ENCODE measurements at places on chromosomes 4 and X. TPM values are rescaled to one million over a fixed set of nuclear protein-coding genes. Genes with fewer than 3 reads are reported as not detected.

SMAD1 gene
- 33.9 TPM for total RNA-seq

NOX1 gene
- not detected for total RNA-seq

PHKA1 gene
- 3.7 TPM for total RNA-seq

REPS2 gene
- total RNA-seq: 9.0 TPM

CPZ gene
- total RNA-seq: 2.7 TPM

KIF4A gene
- not detected for total RNA-seq

PRSS12 gene
- total RNA-seq: 0.21 TPM

ZNF275 gene
- total RNA-seq: 15.9 TPM

C1GALT1C1 gene
- 17.3 TPM for total RNA-seq

GRCh38 chrX:45479196-45479834 is 278.6 kb upstream of the DIPK2B start:
- no peaks in the 10 kb centered on the region for H3K27me3 ChIP-seq
- no peak overlapping the region for H3K4me3 ChIP-seq
- no peaks in the 10 kb centered on the region for H3K36me3 ChIP-seq
- no peaks in the 10 kb centered on the region for H3K4me1 ChIP-seq
- no peak overlapping the region for H3K27ac ChIP-seq
- no peak for DNase-seq

DNA sequence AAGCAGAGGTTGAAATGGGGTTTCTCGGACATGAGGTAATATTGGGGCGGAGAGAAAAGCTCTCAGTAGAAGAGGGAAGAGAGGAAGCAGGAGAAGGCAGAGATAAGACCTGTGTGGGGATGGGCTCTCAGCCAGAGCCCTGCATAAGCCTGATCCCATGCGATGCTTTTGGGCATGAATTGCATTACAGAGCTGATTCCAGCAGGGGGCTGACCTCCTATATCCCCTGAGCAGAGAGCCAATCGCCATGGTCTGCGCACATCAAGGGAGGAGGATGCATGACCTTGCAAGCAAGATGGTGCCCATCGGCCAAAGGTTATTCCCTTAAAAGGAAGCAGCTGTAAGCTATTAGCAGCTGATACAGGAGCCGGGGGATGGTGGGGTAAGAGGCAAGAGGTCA is 7.6 kb downstream of the ANOS1 start:
- DNase-seq: no peak
- H3K27me3 ChIP-seq: peaks cover 7% of the 10 kb centered on the region
- H3K4me3 ChIP-seq: no peak overlapping the region
- no peaks in the 10 kb centered on the region for H3K36me3 ChIP-seq
- H3K4me1 ChIP-seq: no peaks in the 10 kb centered on the region
- H3K27ac ChIP-seq: no peak overlapping the region

GRCh38 chr4:159358226-159358625 is 255.3 kb downstream of the RAPGEF2 start:
- H3K27me3 ChIP-seq: no peaks in the 10 kb centered on the region
- peak overlapping the region; percentile 43 for H3K27ac ChIP-seq
- DNase-seq: no peak
- no peak overlapping the region for H3K4me3 ChIP-seq
- H3K36me3 ChIP-seq: peaks cover 11% of the 10 kb centered on the region

- peaks cover 19% of the 10 kb centered on the region for H3K36me3 ChIP-seq
- no peak overlapping the region for H3K4me3 ChIP-seq
- no peaks in the 10 kb centered on the region for H3K27me3 ChIP-seq
- peaks cover 26% of the 10 kb centered on the region for H3K4me1 ChIP-seq
Observed at GRCh38 chr4:8072235-8072968, 86.2 kb downstream of the ABLIM2 start.

- no peak for DNase-seq
- no peaks in the 10 kb centered on the region for H3K4me1 ChIP-seq
- no peaks in the 10 kb centered on the region for H3K27me3 ChIP-seq
- H3K36me3 ChIP-seq: no peaks in the 10 kb centered on the region
- no peak overlapping the region for H3K4me3 ChIP-seq
Observed at GRCh38 chr4:121183989-121184388, 19.9 kb upstream of the TNIP3 start.

DNA sequence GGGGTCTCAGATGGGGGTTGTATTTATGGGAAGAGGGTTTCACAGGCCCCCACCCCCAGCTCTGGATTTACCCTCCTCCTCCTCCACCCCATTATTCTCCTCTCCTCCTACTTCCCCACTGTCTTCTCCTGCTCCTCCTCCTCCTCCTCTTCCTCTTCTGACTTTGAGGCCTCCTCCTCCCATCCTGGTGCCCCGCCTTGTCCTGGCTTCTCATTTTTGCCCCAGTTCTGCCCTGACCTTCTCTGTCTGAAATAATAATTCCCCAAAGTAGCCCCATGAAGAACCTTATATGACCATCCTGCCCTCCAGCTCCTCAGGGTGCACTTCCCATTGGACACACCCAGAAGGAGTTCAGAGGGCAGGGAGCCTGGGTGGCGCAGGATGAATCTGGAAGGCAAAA is 351.4 kb upstream of the GATB start:
- no peaks in the 10 kb centered on the region for H3K4me1 ChIP-seq
- DNase-seq: no peak
- no peak overlapping the region for H3K4me3 ChIP-seq

DNA sequence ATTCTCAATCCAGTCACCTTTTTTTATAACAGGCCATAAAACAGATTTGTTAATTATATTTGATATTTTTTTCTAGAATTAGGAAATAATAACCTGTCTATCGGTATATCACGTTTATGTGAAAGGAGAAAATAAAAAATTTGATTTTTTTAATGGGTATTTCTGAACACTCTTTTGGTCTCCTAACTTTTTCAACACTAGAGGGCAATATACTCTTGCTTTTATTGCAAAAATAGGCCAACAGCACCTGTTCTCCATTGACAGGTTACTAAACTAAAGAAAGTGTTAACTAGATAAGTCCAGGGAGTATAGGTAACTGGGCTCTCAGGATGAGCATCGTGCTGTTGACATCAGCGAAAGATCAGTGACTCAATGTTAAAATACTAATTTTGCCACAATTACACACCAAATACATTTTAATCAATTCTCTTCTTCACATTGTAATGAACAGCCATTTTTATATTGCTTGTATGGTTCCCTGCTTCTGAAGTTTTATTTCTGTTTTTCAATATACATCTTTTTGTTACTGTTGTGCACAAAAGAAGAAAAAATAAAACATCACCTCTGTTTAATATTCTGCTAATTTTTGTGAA is 22.8 kb downstream of the NDST4 start:
- no peaks in the 10 kb centered on the region for H3K4me1 ChIP-seq
- no peak overlapping the region for H3K4me3 ChIP-seq
- H3K27me3 ChIP-seq: no peaks in the 10 kb centered on the region
- no peak overlapping the region for H3K27ac ChIP-seq
- no peaks in the 10 kb centered on the region for H3K36me3 ChIP-seq

DNA sequence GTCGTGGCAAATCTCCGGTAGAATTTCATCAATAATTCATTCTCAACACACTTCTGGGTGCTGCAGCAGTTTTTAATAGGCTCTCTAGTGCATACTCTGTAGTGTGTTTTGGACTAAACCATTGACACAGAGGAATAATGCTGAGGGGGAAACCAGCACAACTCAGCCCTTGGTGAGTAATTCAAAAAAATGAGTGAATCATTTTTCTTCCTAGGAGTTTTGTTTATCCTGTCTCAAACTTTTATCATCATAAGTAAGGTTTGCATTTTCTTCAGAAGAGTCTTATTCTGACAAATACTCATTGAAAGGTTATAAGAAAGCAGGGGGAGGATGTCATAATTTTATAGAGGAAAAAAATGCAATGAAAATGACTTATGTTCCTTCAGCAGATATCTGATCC is 2542.7 kb downstream of the PCDH7 start:
- H3K36me3 ChIP-seq: no peaks in the 10 kb centered on the region
- DNase-seq: no peak
- H3K27ac ChIP-seq: no peak overlapping the region
- no peak overlapping the region for H3K4me3 ChIP-seq
- H3K4me1 ChIP-seq: no peaks in the 10 kb centered on the region

GRCh38 chr4:126431049-126431448 is 1116.3 kb downstream of the FAT4 start:
- H3K4me3 ChIP-seq: no peak overlapping the region
- no peak for DNase-seq
- H3K36me3 ChIP-seq: no peaks in the 10 kb centered on the region
- no peaks in the 10 kb centered on the region for H3K27me3 ChIP-seq
- H3K27ac ChIP-seq: no peak overlapping the region
- no peaks in the 10 kb centered on the region for H3K4me1 ChIP-seq

DNA sequence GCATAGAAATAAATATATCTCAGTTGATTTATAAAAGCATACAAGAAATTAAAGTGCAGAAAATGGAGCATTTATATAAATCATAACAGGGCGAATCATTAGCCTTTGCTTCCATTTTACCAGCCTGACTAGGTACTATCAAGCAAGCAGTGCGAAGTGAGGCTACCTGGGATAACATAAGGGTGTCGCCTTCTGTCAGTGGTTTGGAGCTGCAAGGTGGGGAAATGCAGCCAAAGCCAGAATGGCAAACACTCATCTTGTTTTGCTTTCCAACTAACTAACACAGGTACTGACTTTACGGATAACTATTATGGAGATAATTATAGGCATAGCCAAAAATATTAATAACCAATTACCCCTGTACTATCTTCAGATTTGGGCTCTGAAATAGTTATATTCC is 1459.8 kb downstream of the RAPGEF2 start:
- no peak overlapping the region for H3K4me3 ChIP-seq
- H3K27ac ChIP-seq: no peak overlapping the region
- H3K27me3 ChIP-seq: no peaks in the 10 kb centered on the region
- no peak for DNase-seq
- no peaks in the 10 kb centered on the region for H3K4me1 ChIP-seq

DNA sequence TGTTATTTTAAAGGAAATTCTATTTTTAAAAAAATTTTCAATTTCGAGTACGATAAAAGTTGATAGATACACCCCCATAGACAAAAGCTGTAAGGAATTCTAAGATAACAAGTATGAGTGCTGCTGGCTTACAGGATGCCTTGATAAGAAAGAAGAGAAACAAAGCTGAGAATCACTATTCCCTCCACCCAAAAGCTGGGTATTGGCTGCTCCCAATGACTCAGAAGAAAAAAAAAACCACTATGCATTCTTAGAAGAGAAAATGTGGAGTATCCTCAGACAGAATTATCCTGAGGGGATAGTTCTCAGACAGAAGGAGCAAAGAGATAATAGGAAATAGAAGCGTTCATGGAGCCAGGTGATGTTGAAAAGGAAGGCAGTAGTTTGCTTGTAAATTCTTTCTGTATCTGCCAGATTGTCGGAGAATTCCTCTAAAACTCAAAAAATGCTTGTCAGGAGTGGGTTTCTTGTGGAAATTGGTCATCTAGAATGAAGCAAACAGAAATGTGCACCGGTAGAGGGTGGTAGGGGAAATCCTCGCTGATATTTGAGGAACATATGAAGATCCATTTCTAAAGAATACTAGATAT is 217.5 kb upstream of the ADAMTS3 start:
- H3K27me3 ChIP-seq: no peaks in the 10 kb centered on the region
- no peak overlapping the region for H3K27ac ChIP-seq
- H3K36me3 ChIP-seq: no peaks in the 10 kb centered on the region
- no peak overlapping the region for H3K4me3 ChIP-seq
- no peaks in the 10 kb centered on the region for H3K4me1 ChIP-seq

- H3K4me1 ChIP-seq: no peaks in the 10 kb centered on the region
- H3K4me3 ChIP-seq: no peak overlapping the region
- H3K36me3 ChIP-seq: no peaks in the 10 kb centered on the region
Observed at GRCh38 chr4:101515566-101515965, 168.2 kb upstream of the PPP3CA start.

DNA sequence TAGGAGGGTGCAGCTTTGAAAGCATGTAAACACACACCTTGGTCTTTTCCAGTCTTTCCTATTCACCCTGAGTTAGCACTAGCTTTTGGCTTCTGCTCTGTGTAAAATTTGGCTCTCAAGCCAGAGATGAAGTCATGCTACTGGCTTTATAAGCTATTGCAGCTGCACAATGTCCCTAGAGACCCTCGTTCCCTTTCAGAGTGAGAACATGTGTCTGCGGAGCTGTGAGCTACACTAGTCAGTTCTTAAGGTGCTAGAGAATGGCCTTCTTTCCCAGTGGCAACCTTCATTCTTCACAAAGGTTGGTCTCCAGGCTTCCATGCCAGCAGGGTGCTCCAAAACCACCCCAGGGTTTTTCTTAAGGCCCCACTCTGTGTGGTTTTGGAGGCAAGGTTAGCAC is 199.1 kb downstream of the SPATA18 start:
- DNase-seq: peak; percentile 31
- H3K27me3 ChIP-seq: no peaks in the 10 kb centered on the region
- no peak overlapping the region for H3K27ac ChIP-seq
- H3K4me3 ChIP-seq: no peak overlapping the region

- no peak overlapping the region for H3K27ac ChIP-seq
- no peaks in the 10 kb centered on the region for H3K27me3 ChIP-seq
- no peak overlapping the region for H3K4me3 ChIP-seq
- H3K36me3 ChIP-seq: no peaks in the 10 kb centered on the region
- no peaks in the 10 kb centered on the region for H3K4me1 ChIP-seq
Observed at GRCh38 chr4:141912831-141913230, 276.4 kb downstream of the IL15 start.

- H3K36me3 ChIP-seq: no peaks in the 10 kb centered on the region
- H3K27ac ChIP-seq: no peak overlapping the region
- H3K4me1 ChIP-seq: peaks cover 22% of the 10 kb centered on the region
- no peak for DNase-seq
Observed at GRCh38 chr4:102437111-102437510, 64.0 kb upstream of the NFKB1 start.

- peaks cover 19% of the 10 kb centered on the region for H3K27me3 ChIP-seq
- no peaks in the 10 kb centered on the region for H3K4me1 ChIP-seq
- H3K27ac ChIP-seq: no peak overlapping the region
- no peak for DNase-seq
- no peaks in the 10 kb centered on the region for H3K36me3 ChIP-seq
- no peak overlapping the region for H3K4me3 ChIP-seq
Observed at GRCh38 chrX:105880491-105880890, 58.2 kb downstream of the NRK start.

GRCh38 chrX:110004215-110004614 is 1.3 kb downstream of the TMEM164 start:
- H3K36me3 ChIP-seq: no peaks in the 10 kb centered on the region
- H3K27me3 ChIP-seq: no peaks in the 10 kb centered on the region
- DNase-seq: no peak
- no peak overlapping the region for H3K4me3 ChIP-seq
- H3K4me1 ChIP-seq: no peaks in the 10 kb centered on the region

- no peaks in the 10 kb centered on the region for H3K27me3 ChIP-seq
- no peaks in the 10 kb centered on the region for H3K36me3 ChIP-seq
- no peaks in the 10 kb centered on the region for H3K4me1 ChIP-seq
- no peak overlapping the region for H3K4me3 ChIP-seq
- no peak for DNase-seq
Observed at GRCh38 chrX:154603438-154604430, 15.3 kb downstream of the CTAG1B start.
